ENCODE measurements at places on chromosomes 6 and 20.

- DNase-seq, result no peak
Measured at GRCh38 chr6:17580518-17581048, 19.5 kb upstream of the FAM8A1 start.

DNA sequence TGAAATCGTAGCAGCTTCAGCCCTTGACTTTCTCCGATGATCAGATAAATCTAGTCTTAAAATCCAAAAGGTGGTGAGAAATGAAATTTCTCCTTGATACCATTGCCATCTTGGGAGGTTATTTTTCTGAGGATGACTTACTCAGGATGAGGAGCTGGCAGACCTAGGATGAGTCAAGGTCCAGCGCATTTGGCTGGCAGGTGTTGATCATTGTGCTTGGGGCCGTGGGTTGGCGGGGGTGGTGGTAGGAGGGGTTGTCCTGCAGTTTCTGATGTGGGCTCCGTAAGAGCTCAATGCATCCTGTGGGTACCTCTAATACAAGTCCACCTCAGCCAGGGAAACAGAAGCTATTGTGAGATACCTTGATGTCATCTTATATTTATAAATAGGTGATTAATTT is 148.3 kb upstream of the SCGN start:
- no peak for DNase-seq

DNA sequence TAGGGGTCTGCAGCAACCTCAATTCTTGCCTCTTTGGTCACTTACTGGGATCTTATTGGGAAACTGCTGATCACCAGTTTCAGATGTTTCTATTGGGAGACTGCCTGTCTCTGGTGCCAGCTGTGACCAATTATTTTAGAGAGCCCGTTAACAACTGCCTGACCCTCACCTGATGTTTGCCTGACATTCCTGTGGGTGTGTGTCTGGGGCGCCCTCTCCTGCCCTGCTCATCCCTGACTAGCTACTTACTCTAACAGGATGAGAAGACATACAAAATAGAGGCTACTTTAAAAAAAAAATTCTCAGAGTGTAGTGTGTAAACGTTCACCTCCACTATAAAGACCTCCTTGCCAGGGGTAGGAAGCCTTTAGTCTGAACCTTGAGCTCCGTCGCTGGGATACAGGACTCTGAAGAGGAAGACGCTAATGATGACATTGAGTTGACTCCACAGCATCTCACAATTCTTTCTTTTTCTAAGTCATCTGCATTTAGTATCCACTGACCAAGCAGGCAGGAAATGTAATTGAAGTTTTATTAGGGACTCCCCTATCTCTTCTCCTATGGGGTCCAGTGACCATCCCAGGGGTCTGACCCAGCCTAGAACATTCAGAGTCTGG is 54.6 kb upstream of the DDR1 start:
- DNase-seq, result no peak

GRCh38 chr6:126803769-126804168 is 314.7 kb upstream of the RSPO3 start:
- DNase-seq, result no peak

GRCh38 chr6:100809346-100809745 is 71.8 kb downstream of the ASCC3 start:
- no peak for DNase-seq

- DNase-seq, result no peak
Measured at GRCh38 chr6:75044846-75045245, 161.0 kb downstream of the COL12A1 start.

GRCh38 chr6:121158438-121158837 is 175.8 kb downstream of the TBC1D32 start:
- DNase-seq, result no peak

DNA sequence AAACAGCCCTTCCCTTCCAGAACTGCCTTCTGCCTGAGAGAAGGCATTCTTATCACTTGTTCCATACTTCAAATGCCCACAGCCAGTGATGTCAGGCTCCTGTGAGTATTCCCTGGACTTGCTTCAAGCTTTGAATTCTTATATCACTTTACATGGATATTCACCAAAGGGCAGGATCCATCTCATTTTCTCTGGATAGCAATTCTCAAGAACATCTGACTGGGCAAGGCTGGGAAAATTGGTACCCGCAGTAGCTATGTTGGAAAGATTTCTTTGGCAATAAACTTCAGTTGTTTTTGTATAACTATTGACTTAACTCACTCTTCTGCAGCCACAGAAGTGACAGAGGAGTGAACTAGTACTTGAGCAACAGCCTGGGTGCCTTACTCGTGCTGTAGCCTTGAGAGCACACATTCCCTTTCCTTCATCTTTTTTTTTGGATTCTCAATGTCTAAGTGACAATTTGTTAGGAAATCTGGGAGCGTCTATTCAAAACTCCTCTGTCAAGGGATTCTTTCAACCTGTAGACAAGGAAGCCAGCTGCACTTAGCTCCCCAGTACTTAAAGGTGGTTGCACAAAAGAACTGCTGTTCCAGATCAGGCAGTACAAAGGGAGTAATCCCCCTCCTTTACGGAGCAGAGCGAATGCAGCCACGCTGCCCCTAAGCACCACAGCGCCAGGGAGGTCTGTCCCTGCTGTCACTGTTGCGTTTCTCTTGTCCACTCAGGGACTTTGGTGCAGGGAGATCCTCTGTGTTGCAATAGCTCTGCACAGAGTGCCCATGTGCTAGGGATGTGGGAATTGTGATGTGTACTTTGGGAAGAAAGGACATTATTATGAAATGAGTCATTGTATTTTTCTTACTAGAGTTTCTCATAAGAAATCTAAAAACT is 69.6 kb downstream of the JAG1 start:
- DNase-seq, result no peak

GRCh38 chr20:10639077-10639736 is 34.6 kb downstream of the JAG1 start:
- DNase-seq, result no peak

DNA sequence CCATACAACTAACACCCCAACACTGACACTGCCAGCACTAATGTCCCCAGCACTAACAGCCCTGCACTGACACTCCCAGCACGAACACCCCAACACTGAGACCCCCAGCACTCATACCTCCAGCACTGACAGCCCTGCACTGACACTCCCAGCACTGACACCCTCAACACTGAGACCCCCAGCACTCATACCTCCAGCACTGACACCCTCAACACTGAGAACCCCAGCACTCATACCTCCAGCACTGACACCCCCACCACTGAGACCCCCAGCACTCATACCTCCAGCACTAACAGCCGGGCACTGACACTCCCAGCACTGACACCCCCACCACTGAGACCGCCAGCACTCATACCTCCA is 57.2 kb downstream of the ERMARD start:
- DNase-seq, result no peak

GRCh38 chr6:117327149-117328004 is 62.0 kb downstream of the VGLL2 start:
- DNase-seq, result no peak

DNA sequence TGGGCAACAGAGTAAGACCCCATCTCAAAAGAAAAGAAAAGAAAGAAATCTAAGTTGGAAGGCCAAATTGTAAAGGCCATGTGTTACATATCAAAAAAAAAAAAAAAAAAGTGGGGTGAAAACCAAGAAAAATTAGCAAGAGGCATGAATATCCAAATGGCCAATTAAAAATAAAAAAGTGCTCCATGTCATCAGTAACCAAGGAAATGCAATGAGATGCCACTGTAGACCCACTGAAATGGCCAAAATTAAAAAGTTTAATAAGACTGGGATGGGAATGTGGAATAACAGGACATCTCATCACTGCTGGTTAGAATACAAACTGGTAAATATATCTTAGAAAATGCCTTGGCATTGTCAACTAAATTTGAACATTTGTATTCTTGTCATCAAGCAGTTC is 30.1 kb upstream of the BCLAF1 start:
- DNase-seq, result no peak

DNA sequence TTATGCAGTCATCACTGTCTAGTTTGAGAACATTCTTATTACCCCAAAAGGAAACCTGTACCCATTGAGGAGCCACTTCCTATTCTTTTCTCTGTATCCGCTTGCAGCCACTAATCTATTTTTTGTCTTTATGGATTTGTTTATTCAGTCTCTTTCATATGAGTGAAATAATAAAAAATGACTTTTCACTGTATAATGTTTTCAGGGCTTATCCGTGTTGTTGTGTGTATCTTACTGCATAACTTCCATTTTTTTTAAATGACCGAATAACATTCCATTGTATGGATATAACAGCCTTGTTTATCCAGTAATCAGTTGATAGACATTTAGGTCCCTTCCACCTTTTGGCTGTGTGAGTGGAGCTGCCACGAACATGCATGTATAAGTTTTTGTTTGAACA is 86.6 kb downstream of the ZFAND3 start:
- DNase-seq, result no peak

- DNase-seq, result no peak
Measured at GRCh38 chr6:32637219-32637880, at the start of gene HLA-DQA1. HLA-DQA1 (plus strand) TSS chr6:32637406; CDS start chr6:32637459, 53 bp downstream.

DNA sequence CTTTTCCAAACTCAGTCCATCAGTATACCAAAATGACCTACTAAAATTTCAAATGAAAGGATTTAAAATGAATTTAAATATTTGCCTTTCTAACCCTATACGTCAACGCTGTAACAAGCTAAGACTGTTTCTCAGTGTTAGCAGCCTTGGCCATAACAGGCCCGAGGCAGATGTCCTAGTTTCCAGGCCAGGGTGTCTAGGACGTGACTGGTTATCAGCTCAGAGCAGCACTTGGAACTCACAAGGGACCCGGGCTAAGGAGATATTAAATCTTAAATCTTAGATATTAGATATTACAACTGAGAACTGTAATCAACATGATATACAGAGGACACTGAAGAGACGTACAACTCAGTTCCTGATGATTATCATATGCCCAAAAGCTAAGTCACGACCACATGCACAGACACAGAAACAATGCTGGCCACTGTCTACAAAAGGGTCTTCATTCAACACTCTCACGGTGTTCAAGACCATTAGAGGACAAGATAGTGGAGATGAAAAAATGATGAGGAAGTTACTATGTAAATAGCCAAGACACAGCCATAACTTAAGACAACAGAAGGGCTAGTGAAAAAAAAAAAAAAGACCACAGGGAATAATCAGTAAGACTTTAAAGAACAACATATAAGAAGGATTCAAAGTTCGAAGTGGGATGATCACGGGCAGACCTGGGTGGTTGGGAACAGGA is at the start of gene CLDN20:
Gene CLDN20, plus strand, starts transcription at position 641 of the 691 bp plus-strand sequence. CDS start 11,707 bp downstream, outside the sequence.
- DNase-seq, result no peak

- no peak for DNase-seq
Measured at GRCh38 chr20:17610566-17611289, 40.9 kb downstream of the DSTN start.

DNA sequence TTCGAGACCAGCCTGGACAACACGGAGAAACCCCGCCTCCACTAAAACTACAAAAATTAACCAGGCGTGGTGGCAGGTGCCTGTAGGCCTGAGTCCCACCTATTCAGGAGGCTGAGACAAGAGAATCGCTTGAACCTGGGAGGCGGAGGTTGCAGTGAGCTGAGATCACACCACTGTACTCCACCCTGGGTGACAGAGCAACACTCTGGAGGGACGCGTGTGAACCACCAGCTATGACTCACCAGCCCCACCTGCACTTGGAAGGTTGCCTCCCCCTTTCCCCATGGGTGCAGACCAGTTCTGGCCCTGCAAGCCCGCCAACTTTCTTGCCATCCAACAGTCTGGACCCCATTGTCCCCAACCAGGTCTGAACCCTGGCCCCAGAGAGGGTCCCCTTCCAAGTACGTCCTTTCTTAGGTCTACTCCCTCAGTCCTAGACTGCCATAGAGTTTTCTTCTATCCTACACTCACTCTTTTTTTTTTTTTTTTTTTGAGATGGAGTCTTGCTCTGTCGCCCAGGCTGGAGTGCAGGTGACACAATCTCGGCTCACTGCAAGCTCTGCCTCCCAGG is 29.2 kb downstream of the ATP9A start:
- DNase-seq, result no peak

DNA sequence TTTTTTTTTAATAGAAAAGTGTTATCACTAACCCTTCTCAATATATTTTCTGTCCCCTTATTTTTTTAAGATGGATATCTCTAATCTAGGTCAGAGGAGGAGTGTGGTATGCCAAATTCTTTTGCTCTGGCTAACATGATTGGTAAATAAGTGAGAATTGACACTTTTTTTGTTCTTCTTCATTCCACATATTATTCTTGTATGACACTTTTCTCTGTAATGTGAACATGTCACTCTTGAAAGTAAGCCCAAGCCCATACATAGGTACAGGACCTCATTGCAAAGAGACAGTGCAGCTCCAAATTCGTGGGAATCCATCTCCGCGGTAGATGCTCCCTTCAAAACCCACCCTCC is 142.5 kb upstream of the TCF21 start:
- DNase-seq, result no peak

- DNase-seq, result no peak
Measured at GRCh38 chr6:168032005-168032760, 34.7 kb downstream of the KIF25 start.

DNA sequence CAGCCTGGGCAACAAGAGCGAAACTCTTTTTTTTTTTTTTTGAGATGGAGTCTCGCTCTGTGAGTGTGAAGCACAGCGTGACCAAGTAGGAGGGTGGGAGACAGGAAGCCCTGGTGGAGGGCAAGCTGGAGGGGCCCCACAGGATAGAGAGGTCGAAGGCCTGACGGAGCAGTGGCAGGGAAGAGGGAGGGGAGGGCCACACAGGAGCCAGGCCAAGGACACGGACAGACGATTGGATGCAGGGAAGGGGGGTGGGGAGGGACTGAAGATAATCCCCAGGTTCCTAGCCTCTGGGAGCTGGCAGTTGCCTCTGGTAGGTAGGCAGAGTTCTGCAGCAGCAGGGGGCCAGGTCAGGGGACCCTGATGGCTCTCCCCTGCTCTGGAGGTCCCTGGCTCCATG is 10.8 kb upstream of the GUCA1A start:
- DNase-seq, result no peak

Measured in hematopoietic multipotent progenitor cell treated with erythropoietin and hydrocortisone succinate and interleukin-3 and kit ligand, for 15 days (in vitro differentiated cells).